ENCODE measurements at places on chromosomes 6 and 20.

GRCh38 chr20:31861385-31862156 lies 8.8 kb downstream of the DUSP15 start:
- DNase-seq = peak; percentile 86

- DNase-seq = no peak
Measured at GRCh38 chr6:906920-907319, 214.0 kb upstream of the EXOC2 start.

DNA sequence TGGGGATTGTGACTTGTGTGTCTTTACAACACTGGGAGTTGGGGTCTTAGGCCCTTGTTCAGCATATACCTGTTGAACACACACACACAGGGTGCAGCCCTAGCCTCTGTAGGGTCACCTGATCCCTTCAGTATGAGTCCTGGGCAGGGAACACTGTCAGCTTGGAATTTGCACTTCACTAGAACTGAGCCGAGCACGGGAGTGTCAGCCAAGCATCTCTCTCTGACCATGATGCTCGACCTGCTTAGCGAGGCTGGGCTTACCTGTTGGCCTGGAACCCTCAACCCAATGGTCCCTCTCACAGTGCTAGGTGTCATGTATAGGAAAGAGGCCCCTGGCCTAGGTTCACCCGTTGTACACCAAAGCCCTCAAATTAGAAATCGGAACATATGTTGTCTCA lies 96.1 kb downstream of the NKAIN2 start:
- DNase-seq = no peak

DNA sequence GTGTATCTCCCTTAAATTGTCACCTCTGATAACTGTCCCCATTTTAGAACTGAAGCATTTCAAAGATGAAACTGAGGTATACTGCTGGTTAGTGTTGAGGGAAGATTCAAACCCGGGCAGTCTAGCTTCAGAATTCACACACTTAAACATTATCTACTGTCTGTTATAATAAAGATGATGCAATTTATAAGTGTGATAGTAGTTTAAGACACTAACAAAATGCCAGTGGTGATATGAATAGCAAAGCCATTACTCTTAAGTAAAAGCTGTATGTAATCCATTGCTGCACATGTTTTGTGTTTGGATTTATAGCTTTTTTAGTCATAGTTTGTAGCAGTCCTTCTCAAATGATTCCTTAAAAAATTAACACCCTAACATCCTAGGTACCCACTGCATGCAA lies 19.8 kb downstream of the USP45 start:
- no peak for DNase-seq

- no peak for DNase-seq
Measured at GRCh38 chr6:31462964-31463870, 34.7 kb upstream of the MICB start.

GRCh38 chr6:113635222-113635986 lies 221.7 kb upstream of the MARCKS start:
- DNase-seq = no peak

Data from NB4 (cell line).